Endothelial cell (in vitro differentiated cells): ENCODE measurements at places on chromosomes 7 and 10. TPM values are rescaled to one million over a fixed set of nuclear protein-coding genes. Genes with fewer than 3 reads are reported as not detected.

Gene POLR2J2
- 9.4 TPM for total RNA-seq

Gene CYP2E1
- 7.7 TPM for total RNA-seq

GRCh38 chr7:84686373-84686772 lies 491.8 kb upstream of the SEMA3A start:
- DNase-seq = no peak

DNA sequence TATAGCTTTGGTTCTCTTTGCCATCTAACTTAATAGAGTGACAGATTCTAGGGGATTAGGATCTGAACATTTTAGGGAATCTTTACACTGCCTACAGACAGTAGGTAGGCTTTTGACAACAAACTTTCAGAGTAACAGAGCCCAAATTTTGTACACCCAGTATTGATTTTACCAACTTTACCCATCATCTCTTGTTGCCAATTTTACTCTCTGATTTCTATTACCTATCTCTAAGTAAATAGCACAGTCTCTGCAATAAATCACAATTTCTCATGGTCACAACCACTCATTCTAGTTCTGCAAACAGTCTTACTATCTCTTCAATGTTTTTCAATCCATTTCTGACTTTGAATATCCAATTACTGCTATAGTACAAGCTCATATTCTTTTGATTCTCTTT lies 1097.6 kb upstream of the PHF14 start:
- no peak for DNase-seq

- DNase-seq = no peak
These were observed 49.9 kb upstream of the RELN start for GRCh38 chr7:104039363-104039762.

DNA sequence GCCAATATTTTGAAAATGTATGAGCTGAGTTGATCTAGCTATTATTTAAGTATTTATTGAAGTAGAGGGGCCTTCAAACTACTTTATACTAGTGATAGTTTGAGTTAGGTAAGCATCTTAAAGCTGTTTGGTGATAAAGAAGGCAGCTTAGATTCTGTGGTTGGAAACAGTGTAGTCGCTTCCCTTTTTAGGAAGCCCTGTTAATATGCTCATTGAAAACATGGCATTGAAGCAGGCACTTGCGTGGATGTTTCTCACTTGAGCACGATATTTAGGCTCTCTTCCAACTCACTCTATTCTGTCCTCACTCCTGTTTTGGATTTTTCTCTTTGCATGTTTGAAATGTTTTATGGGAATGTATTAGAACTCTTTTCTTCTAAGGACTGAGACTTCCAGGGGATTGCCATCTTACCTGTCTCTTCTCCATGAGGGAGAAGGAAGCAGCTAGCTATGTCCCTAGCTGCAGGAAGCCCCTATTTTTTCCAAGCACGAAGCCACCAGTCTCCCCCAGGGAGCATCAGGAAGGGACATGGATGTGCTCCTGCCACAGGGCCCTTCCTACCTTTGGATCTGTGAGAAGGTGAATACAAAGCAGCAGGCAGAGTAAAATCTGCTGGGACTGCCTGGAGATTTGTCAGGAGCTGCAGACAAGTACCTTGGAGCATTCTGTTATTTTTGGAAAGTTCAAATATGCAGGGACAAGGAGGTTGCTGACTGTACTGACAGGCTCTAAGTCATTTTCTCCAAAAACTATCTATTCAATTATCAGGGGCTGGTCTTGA lies 22.0 kb upstream of the BMPR1A start:
- no peak for DNase-seq
